ENCODE measurements at places on chromosomes 1 and 21.

DNA sequence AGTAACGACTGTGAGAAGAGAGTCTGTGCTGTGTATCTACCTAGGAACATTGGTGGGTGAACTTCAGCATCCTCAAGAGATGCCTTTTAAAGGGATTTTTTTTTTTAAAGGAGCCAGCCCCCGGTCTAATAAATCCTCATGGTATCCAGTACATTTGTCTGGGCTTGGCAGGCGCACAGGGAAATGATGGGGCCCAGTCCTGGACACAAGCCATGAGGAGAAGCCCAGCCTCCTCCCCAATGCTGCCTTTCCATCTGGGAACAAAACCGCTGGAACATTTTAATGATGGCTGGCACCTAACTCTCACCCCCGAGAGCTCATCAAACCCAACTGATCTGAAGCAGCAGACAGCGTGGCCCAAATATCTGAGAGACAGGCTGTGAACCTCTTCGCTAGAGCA is 64.2 kb downstream of the ACOT7 start:
- no peak for DNase-seq

GRCh38 chr1:187226396-187226795 is 397.6 kb downstream of the PLA2G4A start:
- DNase-seq = no peak

DNA sequence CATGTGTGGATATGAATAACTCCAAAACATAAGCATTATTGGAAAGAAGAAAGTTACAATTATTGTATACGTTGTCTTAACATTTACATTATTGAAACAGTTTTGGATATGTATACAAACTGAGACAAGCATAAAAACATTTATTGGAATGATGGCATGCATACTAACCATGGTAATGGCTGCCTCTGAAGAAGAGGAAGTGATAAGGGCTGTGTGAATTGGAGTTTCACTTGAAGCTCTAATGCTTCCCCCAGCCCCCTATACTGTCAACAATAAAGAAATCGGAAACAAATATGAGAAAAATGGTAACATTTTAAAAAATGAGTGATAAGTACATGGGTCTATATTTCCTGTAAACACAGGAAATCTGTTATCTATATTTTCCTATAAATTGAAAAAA is 367.7 kb upstream of the DPYD start:
- DNase-seq = no peak

DNA sequence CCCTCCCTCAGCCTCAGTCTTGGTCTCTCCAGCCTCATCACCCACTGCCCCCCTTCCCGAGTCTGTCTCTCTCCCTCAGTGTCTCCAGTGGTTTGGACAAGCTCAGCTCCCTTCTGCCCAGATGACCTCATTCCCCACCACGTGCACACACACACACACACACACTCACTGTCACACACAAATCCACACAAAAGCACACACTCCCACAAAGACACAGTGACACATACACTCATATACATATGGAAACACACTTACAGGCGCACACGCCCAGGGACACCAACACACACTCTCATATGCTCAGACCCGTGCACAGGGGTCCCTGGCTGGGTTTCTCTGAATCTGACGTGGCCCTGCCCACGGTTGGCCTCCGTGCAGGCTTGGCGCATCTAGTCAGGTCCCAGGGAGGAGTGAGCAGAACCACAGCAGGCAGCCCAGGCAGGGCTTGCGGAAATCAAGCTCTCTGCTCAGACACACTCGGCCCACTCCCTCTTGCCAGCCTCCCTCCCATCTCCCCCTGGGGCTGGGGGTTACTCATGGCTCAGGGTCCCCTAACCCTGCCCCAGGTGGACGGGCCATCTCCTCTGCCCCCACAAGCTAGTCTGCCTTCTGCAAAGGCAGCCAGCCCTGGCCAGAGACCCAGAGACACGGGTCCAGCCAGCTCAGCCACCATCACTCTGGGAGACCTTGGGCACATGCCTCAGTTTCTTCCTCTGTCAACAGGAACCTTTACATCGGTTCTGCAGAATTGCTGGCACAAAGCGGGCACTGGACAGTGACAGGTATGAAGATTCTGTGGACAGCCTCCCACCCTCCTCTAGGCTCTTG is 38.5 kb upstream of the FAM131C start:
- no peak for DNase-seq

GRCh38 chr1:15507278-15507677 is 16.7 kb downstream of the CASP9 start:
- no peak for DNase-seq

DNA sequence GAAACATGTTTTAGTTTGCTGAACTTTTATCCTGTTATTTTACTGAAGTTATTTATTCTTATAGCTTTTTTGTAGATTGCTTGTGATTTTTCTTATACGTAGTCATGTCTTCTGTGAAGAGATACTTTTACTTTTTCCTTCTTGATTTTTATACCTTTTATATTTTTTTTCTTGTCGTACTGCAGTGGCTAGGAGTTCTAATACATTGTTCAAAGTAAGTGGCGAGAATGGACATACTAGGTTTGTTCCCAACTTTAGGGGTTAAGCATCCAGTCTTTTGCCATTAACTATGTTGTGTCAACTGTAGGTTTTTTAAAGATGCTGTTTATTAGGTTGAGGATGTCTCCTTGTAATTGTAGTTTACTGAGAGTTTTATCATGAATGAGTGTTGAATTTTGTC is 36.3 kb downstream of the MAN1A2 start:
- DNase-seq = no peak

GRCh38 chr1:174322202-174322862 is 125.4 kb upstream of the GPR52 start:
- DNase-seq = no peak

GRCh38 chr1:172212124-172212523 is 208.4 kb upstream of the C1orf105 start:
- DNase-seq = no peak

GRCh38 chr1:48923116-48923515 is 146.4 kb upstream of the BEND5 start:
- DNase-seq = no peak

GRCh38 chr1:227068883-227069282 is 128.8 kb downstream of the COQ8A start:
- DNase-seq = no peak

DNA sequence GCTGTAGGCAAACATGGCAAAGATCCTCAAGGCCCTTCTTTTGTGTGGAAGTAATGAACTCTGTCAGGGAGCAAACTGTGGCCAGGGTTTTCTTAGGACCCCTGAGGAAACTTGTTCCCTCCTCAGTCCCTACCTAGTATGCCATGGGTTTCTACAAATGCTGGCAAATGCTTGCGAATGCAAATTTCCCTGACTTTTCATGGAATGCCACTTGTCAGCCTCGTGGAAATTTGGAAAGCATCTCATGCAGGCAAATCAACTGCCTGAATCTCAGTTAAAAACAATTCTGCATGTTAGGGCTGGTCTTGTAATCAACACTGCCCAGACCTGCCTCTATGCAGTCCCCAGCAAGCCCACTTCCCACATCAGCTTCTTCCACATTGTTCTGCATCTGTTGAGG is 334.9 kb upstream of the AJAP1 start:
- no peak for DNase-seq

GRCh38 chr1:173865468-173866164 is 2.2 kb downstream of the GAS5 start:
- no peak for DNase-seq

GRCh38 chr21:37668462-37669239 is 247.6 kb downstream of the KCNJ6 start:
- DNase-seq = no peak

- DNase-seq = no peak
Measured at GRCh38 chr1:117188816-117189437, 21.8 kb downstream of the VTCN1 start.

DNA sequence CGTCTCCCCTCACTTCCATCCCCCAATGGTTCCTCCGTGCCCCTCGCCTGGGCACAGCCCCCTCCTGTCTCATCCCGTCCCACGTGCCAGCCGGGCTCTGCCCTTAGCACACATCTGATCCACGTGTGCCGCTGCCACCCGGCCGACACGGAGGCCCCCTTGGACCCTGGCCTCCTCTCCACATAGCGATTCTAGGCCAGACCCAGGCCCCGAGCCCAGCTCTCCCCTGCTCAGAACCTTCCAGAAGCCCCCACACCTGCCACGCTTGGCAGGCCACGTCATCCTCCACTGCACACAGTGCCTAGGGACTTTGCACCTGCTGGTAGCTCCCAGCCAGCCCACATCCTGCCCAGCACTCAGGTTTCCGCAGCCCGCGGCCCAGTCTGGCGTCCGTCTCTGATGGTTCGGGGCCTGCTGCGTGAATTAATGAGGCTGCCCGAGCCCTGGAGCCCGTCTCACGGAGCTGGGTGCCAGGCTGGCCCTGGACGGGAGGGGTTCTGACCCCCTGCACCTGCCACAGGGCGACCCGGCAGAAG is 20.1 kb downstream of the PLCH2 start:
- DNase-seq = no peak
